Activated T-helper 1 cell treated with anti-CD3 and anti-CD28 coated beads, Interleukin-2, amount 50 U/mL, for 16 hours (primary cell): ENCODE measurements at places on chromosomes 12 and 14.

GRCh38 chr14:50929506-50929905, 14.8 kb downstream of the PYGL start:
- no peak for DNase-seq

GRCh38 chr12:81539279-81539678, 219.9 kb downstream of the PPFIA2 start:
- no peak for DNase-seq

DNA sequence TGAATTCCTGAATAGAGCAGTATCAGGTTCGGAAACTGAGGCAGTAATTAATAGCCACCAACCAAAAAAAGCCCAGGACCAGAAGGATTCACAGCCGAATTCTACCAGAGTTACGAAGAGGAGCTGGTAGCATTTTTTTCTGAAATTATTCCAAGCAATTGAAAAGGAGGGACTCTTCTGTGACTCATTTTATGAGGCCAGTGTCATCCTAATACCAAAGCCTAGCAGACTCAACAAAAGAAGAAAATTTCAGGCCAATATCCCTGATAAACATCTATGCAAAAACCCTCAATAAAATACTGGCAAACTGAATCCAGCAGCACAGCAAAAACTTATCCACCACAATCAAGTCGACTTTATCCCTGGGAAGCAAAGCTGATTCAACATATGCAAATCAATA, 202.3 kb upstream of the SLC16A7 start:
- DNase-seq, result no peak

DNA sequence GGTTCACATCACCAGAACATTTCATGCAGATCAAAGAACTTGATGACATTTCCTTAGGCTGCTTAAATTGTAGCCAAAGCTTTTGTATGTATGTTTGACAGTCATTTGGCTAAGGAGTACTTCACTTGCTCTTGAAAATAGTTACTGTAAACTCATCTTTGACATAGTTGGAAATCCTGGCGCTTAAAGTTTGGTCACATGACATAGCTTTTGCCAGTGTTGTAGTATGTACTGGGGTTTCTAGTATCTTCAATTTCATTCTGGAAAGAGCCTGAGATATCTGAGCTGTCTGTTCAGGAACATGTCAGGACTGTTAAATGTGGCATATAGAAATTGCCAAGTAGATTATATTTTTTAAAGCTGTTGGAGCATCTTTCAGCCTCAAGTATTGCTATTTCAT, 55.7 kb downstream of the WDR20 start:
- no peak for DNase-seq

DNA sequence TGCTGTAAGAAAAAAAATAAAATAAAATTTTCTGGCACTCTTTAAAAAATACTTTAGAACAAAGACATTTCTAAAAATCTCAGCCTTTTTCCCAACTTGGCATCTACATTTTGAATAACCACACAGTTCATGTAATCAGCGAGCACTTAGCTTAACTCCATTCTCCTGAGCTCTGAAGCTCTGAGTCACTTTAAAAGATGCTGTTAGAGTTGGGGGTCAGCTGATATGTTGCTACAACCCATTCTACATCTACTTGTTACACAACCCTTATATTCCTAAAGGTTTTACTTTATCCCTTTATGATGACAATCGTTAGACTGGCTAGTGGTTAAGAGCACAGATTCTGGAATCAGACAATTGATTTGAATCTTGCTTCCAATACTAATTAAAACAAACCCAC, 48.3 kb downstream of the SLC41A2 start:
- no peak for DNase-seq

DNA sequence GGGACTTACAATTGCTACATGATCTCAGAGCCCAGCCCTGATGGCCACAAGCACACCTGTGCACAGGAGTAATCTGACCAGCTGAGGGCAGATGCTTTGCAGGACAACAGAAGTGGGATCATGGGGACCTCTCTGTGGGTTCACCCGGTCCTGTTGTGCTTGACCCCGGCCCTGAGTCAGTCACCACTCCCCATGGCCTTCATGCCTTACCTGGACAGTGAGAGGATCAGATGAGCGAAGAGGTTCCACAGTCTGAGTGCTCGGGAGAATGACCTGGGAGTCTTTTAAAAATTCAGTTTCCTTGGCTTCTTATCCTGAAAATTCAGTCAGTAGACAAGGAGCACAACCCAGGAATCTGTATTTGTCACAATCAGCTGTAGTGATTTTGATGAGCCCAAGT, 88.1 kb downstream of the NTF3 start:
- no peak for DNase-seq

DNA sequence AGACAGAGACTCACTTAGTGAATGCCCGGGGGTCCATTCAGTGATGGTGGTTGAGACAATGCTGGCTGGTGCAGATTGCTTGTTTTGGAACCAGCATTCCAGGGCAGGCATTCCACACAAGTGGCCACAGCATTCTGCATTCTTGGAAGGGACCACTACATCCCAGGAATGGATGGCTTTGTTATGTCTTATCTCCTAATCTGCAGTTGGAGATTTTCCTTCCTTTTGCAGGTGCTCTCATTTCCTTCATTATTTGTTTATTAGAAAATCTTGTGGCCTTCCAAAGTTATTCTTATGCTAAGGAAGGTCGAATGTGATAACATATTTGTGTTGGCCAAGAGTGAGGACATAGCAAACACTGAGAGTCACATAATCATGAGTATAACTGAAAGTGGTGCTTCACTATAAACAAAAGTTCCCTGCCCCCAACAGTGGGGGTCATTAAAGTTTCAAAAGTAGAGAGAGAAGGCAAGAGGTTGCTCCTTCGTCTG, 66.0 kb downstream of the BMP4 start:
- no peak for DNase-seq

DNA sequence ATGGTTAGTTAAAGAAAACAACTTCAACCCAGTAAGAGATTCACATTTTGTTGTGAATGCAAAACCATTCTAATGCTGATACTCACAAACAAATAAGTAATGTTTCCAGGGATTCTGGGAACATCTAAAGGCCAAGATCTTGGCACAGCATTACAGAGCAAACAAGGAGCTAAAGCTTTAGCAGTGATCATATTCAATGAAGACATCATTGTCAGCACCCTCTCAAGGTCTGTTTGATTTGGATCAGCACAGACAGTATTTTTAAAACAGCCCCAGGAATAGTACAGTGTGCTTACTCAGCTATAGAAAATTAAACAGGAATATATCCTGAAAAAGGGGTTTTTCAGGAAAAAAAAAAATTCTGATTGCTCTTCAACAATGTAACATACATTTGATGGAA, 71.4 kb downstream of the TMEM260 start:
- DNase-seq, result no peak

DNA sequence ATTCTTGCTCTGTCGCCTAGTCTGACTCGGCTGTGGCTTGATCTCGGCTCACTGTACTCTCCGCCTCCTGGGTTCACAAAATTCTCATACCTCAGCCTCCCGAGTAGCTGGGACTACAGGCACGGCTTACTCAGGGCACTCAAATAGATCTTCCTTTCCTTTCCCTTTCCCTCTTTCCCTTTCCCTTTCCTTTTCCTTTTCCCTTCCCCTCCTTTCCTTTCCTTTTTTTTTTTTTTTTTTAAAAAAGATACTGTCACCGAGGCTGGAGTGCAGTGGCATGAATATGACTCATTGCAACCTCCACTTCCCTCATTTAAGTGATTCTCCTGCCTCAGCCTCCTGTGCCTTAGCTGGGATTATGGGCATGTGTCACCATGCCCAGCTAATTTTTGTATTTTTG, 86.0 kb downstream of the AEBP2 start:
- no peak for DNase-seq

- DNase-seq, result peak; percentile 6
These were observed 514 bp downstream of the FBXO34 start for GRCh38 chr14:55271572-55272298.

- DNase-seq, result no peak
These were observed 32.3 kb upstream of the TBC1D30 start for GRCh38 chr12:64792128-64792527.

DNA sequence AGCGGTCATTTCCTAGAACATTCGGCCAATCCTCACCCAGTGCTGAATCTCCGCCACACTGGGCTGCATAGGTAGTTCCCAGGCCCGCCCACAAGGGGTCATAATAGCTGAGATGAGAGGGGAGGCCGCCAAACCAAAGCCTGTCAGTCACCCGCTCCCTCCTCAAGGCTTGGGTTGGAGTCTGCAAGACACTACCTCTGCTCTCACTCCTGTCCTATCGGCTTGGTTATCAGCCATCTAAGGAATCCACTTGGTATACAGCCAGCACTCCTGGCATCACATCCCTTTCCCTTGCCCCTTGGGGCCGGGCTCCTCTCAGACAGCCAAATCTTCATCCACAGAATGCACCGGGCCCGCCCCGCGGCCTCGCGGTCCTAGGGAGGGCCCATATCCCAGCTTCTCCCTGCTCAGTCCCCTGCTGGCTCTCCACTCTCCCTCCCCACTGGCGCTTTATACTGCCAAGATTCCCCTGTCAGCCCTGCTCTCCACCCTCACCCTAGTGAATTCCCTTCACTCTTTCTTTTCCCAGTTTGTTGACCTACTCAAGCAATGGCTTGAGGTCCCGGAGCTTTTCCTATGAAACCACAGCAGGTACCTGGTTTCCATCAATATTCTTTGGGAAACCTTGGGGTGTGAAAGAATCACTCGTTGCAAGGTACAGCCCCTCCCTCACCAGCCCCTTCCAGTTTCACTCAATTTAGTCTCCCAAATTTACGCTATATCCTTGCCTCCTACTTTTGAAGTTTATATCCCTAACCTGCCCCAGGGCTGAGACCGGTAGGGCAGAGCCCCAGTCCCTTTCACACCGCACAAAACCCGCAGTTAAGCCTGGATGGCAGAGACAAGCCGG, 1.4 kb downstream of the IFFO1 start:
- peak; percentile 56 for DNase-seq

- no peak for DNase-seq
These were observed 405.7 kb downstream of the TRHDE start for GRCh38 chr12:72677846-72678245.
